Nucleus accumbens (tissue), 56 donors: ENCODE measurements at places on chromosomes 4 and X.

DNA sequence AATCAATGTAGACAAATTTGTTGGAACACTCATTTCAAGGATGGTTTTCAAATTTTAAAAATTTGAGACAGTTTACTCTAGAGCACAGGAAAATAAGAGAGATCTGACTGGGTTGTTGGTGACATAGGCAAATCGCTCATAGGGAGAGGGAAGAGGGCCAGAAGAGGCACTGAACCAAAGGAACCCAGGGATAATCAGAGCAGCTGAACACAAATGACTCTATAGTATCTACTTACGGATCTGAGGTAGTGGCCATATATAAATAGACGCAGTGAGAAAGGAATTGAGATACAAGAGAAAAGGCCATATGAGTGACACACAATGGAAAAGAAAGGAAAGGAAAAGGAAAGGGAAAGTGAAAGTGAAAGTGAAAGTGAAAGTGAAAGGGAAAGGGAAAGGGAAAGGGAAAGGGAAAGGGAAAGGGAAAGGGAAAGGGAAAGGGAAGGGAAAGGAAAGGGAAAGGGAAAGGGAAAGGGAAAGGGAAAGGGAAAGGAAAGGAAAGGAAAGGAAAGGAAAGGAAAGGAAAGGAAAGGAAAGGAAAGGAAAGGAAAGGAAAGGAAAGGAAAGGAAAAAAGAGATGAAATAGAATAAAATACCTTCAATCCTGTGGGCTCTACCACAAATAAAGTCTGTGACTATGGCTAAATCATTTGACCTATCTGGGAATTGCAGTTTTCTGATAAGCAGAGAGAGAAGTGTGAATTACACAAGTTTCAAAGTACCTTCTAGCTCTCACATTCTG is 759.2 kb downstream of the DMD start:
- DNase-seq: no peak

GRCh38 chrX:7179446-7179845 is 31.5 kb upstream of the PUDP start:
- DNase-seq: no peak

DNA sequence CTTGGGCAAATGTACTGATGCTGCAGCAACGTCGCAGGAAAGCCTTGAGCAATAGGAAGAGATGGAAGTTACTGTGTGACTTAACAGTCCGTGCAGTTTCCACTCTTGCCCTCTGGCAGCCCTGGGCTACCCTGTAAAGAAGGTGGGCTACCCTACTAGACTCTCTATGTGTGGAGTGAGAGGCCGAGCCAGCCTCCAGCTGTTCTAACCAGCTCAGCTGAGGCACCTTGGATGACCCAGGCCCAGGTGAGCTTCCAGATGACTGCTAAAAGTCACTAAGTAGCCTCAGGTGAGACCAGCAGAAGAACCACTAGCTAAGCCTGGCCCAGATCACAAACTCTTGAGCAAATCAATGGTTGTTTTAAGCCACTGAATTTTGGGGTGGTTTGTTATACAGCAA is 34.9 kb upstream of the PPP2R2C start:
- no peak for DNase-seq

DNA sequence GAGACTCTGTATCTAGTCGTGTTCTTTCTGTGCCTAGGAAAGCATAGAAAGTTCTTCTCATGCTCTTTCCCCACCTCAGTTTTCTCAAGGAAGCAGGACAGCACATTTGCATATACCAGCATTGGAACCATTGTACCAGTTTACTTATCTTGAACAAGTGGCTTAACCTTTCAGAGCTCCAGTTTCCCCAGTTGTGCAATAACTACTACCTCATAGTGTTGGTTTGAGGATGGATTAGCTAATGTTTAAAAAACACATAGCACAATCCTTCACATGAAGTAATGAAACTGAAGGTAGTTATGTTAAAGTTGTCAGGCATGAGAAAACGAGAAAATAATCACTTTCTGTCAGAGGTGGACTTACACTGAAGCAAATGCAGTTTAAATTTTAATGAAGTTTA is 92.2 kb upstream of the H2AZ1 start:
- no peak for DNase-seq

- no peak for DNase-seq
These were observed 131.9 kb upstream of the USP9X start for GRCh38 chrX:40953369-40953768.

- peak; percentile 44 for DNase-seq
These were observed 86.4 kb downstream of the CBR4 start for GRCh38 chr4:168923526-168924194.
